ENCODE measurements at places on chromosomes 6 and 20. TPM values are rescaled to one million over a fixed set of nuclear protein-coding genes. Genes with fewer than 3 reads are reported as not detected.

DNA sequence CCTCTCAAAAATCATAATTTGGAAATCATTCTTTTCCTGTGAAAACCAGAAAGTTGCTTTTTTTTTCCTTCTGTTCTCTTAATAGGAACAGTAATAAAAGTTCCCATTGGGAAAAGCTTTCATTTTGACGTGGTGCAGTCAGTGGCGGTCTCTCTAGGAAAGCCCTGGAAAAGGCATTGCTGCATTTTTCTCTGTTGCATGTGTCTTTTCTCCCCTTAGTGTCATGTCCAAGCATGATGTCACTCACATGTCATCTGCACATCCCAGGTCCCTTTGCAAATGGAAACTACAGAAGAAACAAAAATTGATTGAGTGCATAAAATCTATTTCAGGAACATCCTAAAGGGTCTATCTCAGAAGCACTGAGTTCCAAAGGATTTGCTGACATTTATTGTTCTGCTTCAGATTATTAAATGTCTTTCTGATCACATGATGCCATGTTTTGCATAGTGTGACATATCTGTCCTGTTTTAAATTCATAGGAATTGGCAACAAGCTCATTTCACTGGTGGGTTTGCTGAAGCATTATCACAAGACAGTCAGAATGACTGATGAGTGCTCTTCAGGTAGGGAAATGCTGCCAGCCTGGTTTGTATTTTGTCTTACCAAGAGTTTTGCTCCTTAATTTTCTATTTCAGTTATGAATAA, 208.7 kb downstream of the SOX4 start:
- DNase-seq, result no peak

DNA sequence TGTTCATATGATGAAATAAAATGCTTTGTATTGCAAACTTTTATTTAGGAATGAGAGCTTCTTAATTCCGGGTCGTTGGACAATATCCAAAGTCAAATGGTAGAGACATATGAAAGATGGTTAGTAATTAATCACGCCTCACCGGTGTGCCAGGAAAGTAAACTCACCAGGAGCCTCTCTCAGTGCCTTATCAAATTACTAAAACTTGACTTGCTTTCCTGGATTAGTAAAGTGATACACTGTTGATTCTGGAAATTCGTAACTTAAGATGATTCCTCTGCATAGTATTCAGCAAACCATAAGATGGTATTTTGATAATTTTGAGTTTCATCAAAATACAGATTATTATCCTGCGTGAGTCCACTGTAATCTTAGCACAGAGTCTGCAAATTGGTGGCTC, 115.2 kb downstream of the PAX1 start:
- no peak for DNase-seq

DNA sequence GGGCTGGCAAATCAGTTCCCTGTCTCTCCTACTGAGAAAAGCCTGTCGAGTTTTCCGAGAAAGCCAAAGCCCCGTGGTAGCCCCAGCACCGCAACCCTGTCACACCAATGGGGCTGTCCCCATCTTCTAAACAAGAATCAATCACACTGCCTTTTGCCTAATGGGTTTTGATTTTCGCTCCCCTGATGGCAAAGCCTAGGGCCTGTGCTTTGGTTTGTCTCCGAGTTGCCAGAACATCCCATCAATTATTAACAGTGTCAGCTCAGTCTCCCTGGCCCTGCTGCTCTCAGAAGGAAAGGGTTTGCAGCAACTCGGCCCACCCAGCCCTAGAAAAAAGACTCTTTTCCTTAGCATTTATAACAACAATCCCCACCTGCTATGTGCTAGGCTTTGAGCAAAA, 4.2 kb downstream of the KCNB1 start:
- DNase-seq, result no peak

- no peak for DNase-seq
Observed at GRCh38 chr20:57124366-57124765, 142.1 kb downstream of the BMP7 start.

Gene BNIP5
- 0.07 TPM for total RNA-seq
